ENCODE measurements at places on chromosomes 4 and X.

GRCh38 chrX:1152090-1152489 lies 60.4 kb downstream of the CRLF2 start:
- H3K36me3 ChIP-seq, result no peaks in the 10 kb centered on the region
- no peak overlapping the region for H3K4me3 ChIP-seq
- no peak overlapping the region for H3K27ac ChIP-seq
- H3K27me3 ChIP-seq, result peaks cover 6% of the 10 kb centered on the region
- no peaks in the 10 kb centered on the region for H3K4me1 ChIP-seq

- H3K4me1 ChIP-seq, result peaks cover 7% of the 10 kb centered on the region
- no peak for DNase-seq
- no peak overlapping the region for H3K27ac ChIP-seq
- H3K36me3 ChIP-seq, result no peaks in the 10 kb centered on the region
- no peaks in the 10 kb centered on the region for H3K27me3 ChIP-seq
These were observed 122.0 kb downstream of the CORIN start for GRCh38 chr4:47715716-47716416.

DNA sequence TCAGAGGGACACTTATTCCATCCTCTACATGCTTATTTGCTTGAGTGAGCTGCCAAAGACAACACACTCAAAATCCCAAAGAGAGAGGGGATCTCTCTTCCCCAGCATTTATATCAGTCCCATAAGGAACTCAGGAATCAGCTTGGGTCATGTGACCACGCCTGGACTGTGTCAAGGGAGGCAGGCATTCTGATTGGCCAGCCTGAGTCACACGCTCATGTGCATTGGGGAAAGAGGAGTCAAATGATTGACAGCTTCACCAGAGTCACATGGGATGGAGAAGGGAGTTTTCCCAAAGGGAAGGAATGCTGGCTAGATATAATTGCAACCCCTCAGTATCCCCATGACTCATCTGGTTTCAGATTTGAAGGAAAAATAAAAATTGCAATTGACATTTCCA lies 49.0 kb downstream of the RWDD4 start:
- no peak overlapping the region for H3K4me3 ChIP-seq
- no peak for DNase-seq
- no peak overlapping the region for H3K27ac ChIP-seq
- no peaks in the 10 kb centered on the region for H3K27me3 ChIP-seq
- H3K4me1 ChIP-seq, result no peaks in the 10 kb centered on the region

DNA sequence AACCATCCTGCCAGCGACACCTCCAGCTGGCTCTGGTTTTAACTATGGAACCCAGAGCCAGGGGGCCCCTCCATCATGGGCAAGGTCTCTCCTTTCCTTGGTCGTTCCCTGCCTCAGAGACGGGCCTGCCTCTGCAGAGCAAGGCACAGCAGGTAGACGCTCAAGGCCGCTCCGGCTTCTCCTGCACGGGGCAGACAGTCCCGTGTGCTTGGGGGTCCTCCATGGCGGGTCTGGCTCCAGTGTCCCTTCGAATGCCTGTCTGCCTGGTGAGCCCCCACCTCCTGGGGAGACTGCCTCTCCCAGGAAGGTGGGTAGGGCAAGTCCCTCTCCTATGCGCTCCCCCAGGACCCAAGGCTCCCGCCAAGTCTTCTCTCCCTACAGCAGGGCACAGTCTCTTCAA lies 71.5 kb downstream of the ACOX3 start:
- H3K27me3 ChIP-seq, result no peaks in the 10 kb centered on the region
- H3K4me1 ChIP-seq, result no peaks in the 10 kb centered on the region
- H3K4me3 ChIP-seq, result no peak overlapping the region
- peak; percentile 56 for DNase-seq
- no peak overlapping the region for H3K27ac ChIP-seq

GRCh38 chrX:81174286-81174685 lies 27.4 kb downstream of the HMGN5 start:
- H3K27me3 ChIP-seq, result no peaks in the 10 kb centered on the region
- H3K36me3 ChIP-seq, result no peaks in the 10 kb centered on the region
- peaks cover 3% of the 10 kb centered on the region for H3K4me1 ChIP-seq
- DNase-seq, result no peak
- no peak overlapping the region for H3K27ac ChIP-seq

Data from pancreas (tissue), 10 donors.